BJ (cell line): ENCODE measurements at places on chromosomes 12 and 14.

GRCh38 chr12:132342251-132343227 is 13.2 kb upstream of the GALNT9 start:
- no peak for DNase-seq

DNA sequence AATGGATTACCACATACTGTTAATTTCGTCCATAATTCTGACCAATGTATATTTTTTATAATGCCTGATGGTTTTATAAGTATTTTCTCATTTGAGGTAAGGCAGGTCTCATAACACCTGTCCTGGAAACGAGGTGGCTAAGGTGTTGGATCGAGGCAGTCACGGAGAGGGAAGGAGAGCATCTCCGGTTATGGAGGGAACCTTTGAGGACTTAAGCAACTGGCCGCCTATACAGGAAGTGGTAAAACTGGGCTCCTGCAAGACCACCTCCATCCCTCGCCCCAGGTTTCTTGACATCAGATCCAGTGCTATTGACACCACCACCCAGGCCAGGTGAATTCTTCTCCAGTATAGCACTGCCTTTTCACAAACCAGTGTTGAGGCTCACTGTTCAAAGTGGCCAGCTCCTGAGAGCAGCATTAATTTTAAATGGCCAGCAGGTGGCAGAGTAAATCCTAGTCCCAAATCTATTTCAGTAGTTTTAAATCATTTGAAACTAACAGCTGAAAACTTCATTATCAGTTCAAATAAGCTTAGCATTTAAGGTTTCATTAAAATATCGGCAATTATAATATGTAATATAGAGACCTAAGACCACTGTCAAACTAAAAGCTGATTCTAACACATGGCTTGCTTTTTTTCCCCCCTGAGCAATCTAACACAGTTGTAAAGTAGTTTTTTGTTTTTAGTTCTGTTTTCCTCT is 100.8 kb downstream of the PPM1A start:
- DNase-seq, result no peak

DNA sequence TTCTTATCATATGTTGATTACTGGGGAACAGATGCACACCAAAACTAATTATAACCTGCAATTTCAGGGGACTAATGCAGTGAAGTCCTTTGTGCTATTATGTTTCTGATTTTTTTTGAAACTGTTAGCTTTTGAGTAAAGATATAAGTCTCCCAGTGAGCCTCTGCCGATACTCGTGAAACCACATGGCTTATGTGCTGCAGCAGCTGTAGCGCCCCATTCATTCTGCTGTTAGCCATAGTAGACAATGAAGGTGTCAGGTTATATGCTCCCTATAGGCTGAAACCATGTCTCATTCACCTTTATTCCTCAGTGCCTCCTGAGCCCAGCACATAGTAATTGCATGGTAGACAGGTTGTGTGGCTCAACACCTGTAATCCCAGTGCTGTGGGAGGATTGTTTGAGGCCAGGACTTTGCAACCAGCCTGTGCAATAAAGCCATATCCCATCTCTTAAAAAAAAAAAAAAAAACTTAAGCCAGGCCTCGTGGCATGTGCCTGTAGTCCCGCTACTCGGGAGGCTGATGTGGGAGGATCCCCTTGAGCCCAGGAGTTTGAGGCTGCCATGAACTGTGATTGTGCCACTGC is 25.0 kb downstream of the GOLGA5 start:
- DNase-seq, result no peak

- DNase-seq, result peak; percentile 61
Measured at GRCh38 chr12:27703720-27704452, 6.7 kb upstream of the MRPS35 start.

GRCh38 chr14:105701456-105702274 is 175.3 kb downstream of the TMEM121 start:
- DNase-seq, result no peak

GRCh38 chr14:91893007-91893406 is 25.7 kb upstream of the TC2N start:
- no peak for DNase-seq

- no peak for DNase-seq
Measured at GRCh38 chr12:122148657-122149056, 25.4 kb downstream of the IL31 start.

DNA sequence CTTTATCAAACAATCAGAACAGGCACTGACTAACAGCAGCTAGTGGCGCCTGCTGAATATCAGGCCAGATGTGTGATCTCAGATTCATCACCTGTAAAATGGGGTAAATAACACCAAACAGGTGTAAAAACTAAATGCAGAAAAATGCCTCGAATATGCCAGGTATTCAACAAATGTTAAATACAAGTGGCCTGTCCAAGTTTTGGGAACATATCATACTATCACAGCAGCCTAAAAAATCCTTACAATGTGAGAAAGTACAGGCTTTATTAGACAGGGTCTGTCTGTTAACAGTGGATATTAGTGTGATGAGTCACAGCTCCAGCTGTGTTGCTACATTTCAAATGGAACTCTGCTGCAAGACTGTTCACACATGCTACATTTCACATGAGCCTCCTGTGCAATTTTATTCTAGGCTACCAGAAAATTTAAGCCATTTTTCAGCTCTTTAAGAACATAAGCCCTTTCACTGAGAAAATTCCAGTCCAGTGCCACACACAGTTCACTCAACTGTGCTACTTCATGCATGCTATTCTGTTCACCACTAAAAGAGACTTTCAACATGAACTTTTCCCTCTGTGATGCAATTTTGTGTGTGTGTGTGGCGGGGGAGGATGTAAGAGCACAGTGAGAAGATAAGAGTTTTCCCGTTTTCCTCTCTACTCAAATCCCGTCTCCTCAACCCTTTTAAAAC is 56.7 kb downstream of the MSRB3 start:
- DNase-seq, result peak; percentile 69

- no peak for DNase-seq
Measured at GRCh38 chr12:115324949-115325593, 641.1 kb upstream of the TBX3 start.

GRCh38 chr14:55088356-55088755 is 36.9 kb downstream of the MAPK1IP1L start:
- no peak for DNase-seq

DNA sequence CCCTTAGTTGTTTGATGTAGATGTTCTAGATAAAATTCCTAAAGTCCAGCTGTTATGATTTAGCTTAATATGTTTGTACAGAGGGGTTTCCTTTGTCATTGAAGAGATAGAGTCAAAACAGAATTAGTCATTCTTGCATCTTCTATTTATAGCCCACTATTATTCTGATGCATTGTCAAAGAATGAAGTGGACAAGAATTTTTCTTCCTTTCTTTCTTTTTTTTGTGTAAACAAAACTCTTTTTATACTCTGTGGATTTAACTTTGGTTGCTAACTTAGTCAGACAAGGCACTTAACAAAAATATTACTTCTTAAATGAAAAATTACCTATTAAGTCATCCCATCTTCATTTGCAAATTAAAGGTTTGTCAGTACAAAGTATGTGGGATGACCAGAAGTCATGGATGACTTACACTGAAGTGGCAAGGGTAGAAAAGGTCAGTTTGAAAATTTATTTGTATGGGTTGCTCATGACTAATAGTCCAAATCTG is 215.6 kb upstream of the DDHD1 start:
- peak; percentile 94 for DNase-seq

DNA sequence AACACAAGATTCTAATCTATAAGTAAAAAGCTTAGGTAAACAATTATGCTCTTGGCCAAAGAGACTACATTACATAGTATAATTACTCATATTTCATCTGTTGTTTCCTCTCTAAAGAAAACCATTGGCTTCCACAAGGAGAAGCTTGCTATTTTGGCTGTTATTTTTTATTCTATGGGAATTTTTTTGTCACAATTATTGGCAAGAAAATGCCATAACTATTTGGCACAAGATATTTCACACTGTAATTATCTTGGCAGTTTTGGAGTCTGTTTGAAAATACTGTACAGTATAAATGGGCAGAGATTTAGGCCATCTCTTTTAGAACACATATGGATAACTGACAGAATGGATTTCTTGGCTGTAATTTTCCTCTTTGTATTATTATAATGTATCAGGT is 51.2 kb downstream of the KCNH5 start:
- no peak for DNase-seq

- peak; percentile 6 for DNase-seq
Measured at GRCh38 chr14:53715193-53715721, 241.4 kb downstream of the BMP4 start.

DNA sequence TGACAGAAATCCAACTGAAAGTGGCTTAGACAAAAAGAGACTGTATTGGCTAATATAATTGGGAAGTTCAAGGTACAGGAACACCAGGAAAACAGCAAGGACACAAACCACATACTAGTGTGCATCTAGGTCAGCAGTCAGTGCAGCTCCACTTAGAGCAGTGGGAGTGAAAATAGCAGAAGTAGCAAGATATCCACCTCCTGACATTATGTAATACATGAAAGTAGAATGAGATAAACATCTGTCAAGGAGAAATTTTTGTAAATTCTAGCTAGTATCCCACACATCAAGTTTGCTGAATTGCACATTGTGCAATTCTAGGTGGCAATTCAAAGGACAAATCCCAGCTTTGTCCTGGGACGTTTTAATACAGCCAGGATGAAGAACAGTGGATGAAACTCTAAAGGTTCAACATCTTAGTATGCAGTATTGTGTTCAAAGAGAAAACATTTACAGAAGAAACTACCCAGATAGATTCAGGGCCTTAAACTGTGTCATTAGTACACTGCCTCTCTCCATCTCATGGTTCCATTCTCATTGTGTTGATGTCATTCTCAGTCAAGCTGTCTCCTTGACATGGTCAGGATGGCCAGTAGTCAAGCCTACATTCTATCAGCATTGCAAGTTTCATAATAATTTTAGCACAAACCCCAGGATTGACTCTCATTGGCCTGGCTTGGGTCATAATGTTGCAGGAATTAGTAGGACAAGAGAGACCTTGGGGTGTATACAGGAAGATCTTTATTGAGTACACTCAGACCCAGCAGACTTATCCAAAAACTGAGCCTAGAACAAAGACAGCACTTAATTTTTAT is 56.8 kb downstream of the SDR9C7 start:
- no peak for DNase-seq

GRCh38 chr12:102961466-102961855 is 4.0 kb downstream of the ASCL1 start:
- no peak for DNase-seq
